ENCODE measurements at places on chromosomes 1 and 21. TPM values are rescaled to one million over a fixed set of nuclear protein-coding genes. Genes with fewer than 3 reads are reported as not detected.

- peak overlapping the region; percentile 45 for H3K4me3 ChIP-seq
- H3K36me3 ChIP-seq, result no peaks in the 10 kb centered on the region
- peaks cover 4% of the 10 kb centered on the region for H3K4me1 ChIP-seq
- no peaks in the 10 kb centered on the region for H3K27me3 ChIP-seq
- peak; percentile 40 for DNase-seq
- H3K27ac ChIP-seq, result peak overlapping the region; percentile 96
Measured at GRCh38 chr1:16207318-16208269, 4.9 kb downstream of the ARHGEF19 start.

Gene FH
- 138 TPM for total RNA-seq

GRCh38 chr21:39104911-39105310, 78.3 kb downstream of the PSMG1 start:
- no peak overlapping the region for H3K27ac ChIP-seq
- no peaks in the 10 kb centered on the region for H3K36me3 ChIP-seq
- no peak for DNase-seq
- no peaks in the 10 kb centered on the region for H3K4me1 ChIP-seq
- no peaks in the 10 kb centered on the region for H3K27me3 ChIP-seq
- H3K4me3 ChIP-seq, result no peak overlapping the region

- H3K4me3 ChIP-seq, result no peak overlapping the region
- no peaks in the 10 kb centered on the region for H3K36me3 ChIP-seq
- no peaks in the 10 kb centered on the region for H3K27me3 ChIP-seq
- no peaks in the 10 kb centered on the region for H3K4me1 ChIP-seq
- H3K27ac ChIP-seq, result no peak overlapping the region
Measured at GRCh38 chr1:161676958-161677689, 14.2 kb downstream of the FCGR2B start.

DNA sequence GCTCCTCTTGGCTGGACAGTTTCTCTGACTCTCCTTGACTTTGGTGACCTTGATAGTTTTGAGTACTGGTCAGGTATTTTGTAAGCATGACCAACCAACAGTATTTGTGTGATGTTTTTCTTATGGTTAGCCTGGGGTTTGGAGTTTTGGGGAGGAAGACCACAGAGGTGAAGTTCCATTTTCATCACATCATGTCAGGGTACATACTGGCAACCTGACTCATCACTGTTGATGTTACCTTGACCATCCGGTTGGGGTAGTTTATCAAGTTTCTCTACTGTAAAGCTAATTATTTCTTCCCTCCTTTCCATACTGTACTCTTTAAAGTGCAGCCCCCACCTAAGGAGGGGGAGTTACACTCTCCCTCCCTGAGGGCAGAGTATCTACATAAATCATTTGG, 13.4 kb downstream of the OSCP1 start:
- no peaks in the 10 kb centered on the region for H3K27me3 ChIP-seq
- H3K36me3 ChIP-seq, result no peaks in the 10 kb centered on the region
- no peak overlapping the region for H3K27ac ChIP-seq
- H3K4me1 ChIP-seq, result no peaks in the 10 kb centered on the region
- no peak overlapping the region for H3K4me3 ChIP-seq
- DNase-seq, result no peak

- H3K27ac ChIP-seq, result no peak overlapping the region
- DNase-seq, result no peak
- H3K4me1 ChIP-seq, result peaks cover 13% of the 10 kb centered on the region
Measured at GRCh38 chr21:46289655-46290179, 3.6 kb downstream of the YBEY start.

- DNase-seq, result no peak
- peaks cover 9% of the 10 kb centered on the region for H3K4me1 ChIP-seq
- H3K27me3 ChIP-seq, result no peaks in the 10 kb centered on the region
- peak overlapping the region; percentile 36 for H3K27ac ChIP-seq
- no peak overlapping the region for H3K4me3 ChIP-seq
- H3K36me3 ChIP-seq, result no peaks in the 10 kb centered on the region
Measured at GRCh38 chr1:19445417-19446342, 39.7 kb downstream of the CAPZB start.

Gene TPTE
- not detected for total RNA-seq

Gene PAX7
- not detected for total RNA-seq

Gene LCA5L
- 0.98 TPM for total RNA-seq

Gene ERO1B
- 2.3 TPM for total RNA-seq

DNA sequence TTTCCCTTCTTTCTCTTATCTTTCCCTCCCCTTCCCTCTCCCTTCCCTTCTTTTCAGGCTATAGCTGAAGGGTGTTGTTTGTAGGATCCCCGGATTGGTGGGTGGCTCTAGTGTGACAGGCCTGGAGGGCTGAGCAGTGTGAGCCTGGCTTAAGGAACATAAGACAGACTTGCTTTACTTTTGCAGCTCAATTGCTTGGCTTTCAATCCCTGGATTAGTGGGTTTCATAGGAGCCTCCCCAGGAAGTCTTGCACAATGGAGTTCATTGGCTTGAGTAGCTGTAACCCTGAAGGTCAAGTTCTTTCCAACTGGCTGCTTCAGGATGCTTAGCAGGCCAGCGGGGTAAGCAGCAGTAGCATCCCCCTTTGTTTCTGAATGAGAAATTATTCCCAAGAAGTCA, 126.7 kb downstream of the CAMTA1 start:
- H3K27ac ChIP-seq, result no peak overlapping the region
- no peaks in the 10 kb centered on the region for H3K36me3 ChIP-seq
- H3K27me3 ChIP-seq, result no peaks in the 10 kb centered on the region
- H3K4me3 ChIP-seq, result no peak overlapping the region
- no peaks in the 10 kb centered on the region for H3K4me1 ChIP-seq

Gene CLDN17
- total RNA-seq, result not detected

Gene KCNA2
- 0.17 TPM for total RNA-seq

DNA sequence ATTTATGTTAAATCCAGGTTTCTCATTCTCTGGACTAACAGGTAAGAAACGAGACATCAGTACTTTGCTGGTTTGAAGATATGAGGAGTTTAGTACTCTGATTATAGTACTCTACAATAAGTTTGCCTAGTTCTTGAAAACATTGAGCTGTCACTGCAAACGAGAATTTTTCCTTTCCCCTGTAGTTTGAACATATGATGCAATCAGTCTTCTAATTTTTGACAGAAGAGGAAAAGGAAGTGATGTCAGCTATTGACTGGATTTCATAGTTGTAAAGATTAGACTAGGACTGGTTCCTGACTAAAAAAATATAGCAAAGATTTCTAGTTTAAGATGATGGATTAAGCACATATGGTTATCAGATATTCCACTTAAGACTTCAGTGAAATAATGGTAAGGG, 461.9 kb downstream of the LRRIQ3 start:
- no peak for DNase-seq
- no peaks in the 10 kb centered on the region for H3K27me3 ChIP-seq
- no peaks in the 10 kb centered on the region for H3K36me3 ChIP-seq
- H3K4me1 ChIP-seq, result no peaks in the 10 kb centered on the region
- H3K27ac ChIP-seq, result no peak overlapping the region

DNA sequence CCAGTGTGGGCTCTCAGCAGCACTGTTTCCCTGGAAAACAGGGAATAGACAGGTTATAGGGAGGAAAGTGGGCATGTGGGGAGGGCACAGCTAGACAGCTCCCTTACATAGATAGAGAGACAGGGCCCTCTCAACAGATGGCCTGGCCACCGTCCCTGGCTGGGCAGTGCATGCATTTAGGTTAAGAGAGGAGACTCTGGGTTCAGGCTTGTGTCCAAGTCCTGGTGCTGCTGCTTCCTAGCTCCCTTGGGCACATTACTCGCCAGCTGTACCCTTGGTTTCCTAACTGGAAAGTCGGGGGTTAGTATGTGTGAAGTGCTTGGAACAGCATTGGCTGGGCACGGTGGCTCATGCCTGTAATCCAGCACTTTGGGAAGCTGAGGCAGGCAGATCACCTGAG, 9.1 kb downstream of the PLOD1 start:
- no peak for DNase-seq
- H3K4me3 ChIP-seq, result no peak overlapping the region
- H3K4me1 ChIP-seq, result peaks cover 8% of the 10 kb centered on the region
- no peaks in the 10 kb centered on the region for H3K27me3 ChIP-seq
- H3K36me3 ChIP-seq, result no peaks in the 10 kb centered on the region

Gene DIO1
- not detected for total RNA-seq

DNA sequence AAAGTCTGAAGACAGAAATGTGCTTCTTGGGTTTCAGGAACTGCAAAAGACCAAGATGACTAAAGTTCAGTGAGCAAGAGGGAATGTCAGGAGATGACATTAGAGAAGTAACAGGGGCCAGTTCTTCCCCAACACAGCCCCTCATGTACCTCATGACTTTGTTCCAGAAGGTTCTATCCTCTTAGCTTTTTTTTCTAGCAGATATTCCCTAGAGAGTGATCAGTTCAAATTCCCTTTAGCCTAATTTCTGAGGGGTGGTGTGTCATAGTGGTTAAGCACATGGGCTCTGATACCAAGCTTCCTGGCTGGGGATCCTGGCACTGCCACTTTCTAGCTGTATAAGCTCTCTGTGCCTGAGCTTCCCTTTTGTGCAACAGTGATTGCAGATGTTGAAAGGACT, 108.0 kb downstream of the LBR start:
- no peaks in the 10 kb centered on the region for H3K36me3 ChIP-seq
- no peak for DNase-seq
- H3K27me3 ChIP-seq, result no peaks in the 10 kb centered on the region
- H3K27ac ChIP-seq, result no peak overlapping the region
- H3K4me3 ChIP-seq, result no peak overlapping the region
- H3K4me1 ChIP-seq, result no peaks in the 10 kb centered on the region

- no peaks in the 10 kb centered on the region for H3K4me1 ChIP-seq
- no peak overlapping the region for H3K27ac ChIP-seq
- H3K4me3 ChIP-seq, result no peak overlapping the region
- no peak for DNase-seq
- H3K27me3 ChIP-seq, result no peaks in the 10 kb centered on the region
- H3K36me3 ChIP-seq, result peaks cover 21% of the 10 kb centered on the region
Measured at GRCh38 chr1:36174713-36175112, 18.8 kb downstream of the MAP7D1 start.

DNA sequence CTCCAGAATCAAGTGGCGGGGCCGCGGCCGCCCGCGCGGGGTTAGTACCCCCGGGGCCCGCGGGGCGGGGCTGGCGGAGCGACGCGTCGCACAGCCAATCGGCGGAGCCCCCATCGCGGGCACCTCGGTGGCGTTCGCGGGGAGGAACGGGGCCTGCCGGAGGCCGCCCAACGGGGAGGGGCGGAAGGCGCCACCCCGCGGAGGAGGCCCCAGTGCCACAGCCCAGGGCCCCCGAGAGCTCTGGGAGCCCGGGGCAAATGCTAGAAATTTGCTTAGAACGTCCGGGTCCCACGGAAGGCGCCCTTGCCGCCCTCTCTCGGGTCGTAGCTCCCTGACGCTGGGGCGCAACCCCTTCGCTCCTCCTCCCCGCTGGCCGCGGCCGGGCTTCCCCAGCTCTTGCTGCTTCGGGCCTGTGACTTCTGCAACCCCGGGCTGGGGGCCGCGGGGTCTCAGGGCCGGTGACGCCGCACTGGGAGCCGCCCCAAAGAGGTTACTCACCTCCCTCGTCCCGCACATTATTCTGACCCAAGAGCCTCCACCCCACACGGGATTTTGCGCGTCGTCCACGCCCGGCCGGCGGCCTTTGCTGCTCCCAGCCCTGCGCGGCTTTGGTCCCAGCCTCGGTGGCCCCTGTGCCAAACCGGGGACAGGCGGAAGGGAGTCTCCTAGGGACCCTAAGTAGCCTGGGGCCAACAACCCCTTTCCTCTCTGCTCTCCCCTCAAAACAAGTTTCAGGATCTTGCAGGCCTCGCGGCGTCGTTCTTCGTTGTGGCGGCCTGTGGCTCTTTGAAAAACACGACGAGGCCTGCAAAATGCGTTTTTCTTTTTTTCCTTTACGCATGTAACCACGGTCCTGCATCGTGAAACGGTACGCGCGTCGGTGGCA, at the start of gene RUNX3:
RUNX3 (minus strand) TSS at position 17 of the 886 bp plus-strand sequence. CDS start 408 bp downstream, outside the sequence.
- peak; percentile 55 for DNase-seq
- peaks cover 78% of the 10 kb centered on the region for H3K27me3 ChIP-seq
- peak within 1 kb of the TSS; percentile 65 for H3K27ac ChIP-seq
- H3K4me3 ChIP-seq, result peak within 1 kb of the TSS; percentile 40

DNA sequence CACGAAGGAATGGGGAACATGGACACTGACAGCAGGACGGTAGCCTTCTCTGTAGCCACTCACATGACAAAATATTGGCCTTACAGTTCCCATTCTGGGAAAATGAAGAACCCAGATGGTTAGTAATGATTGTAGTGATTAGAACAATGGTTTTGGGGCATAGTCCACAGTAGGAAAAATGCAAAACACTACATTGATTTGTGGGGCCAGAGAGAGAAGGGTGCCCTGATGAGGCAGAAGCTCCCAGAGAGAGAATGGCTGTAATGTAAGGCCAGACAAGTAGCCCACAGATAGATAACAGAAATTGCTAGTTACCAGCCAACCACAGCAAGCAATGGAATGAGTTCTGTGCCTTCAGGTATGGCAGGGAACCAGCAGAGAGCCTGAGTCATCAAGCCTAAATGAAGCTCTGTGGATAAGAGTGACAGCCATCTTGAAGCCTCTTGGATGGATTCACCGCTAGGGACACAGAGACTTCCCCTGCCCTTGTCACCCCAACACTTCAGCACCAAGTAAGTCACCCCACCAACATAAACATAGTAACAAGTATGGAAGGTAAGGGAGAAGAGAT, 206.1 kb downstream of the BACH1 start:
- no peak overlapping the region for H3K4me3 ChIP-seq
- H3K27me3 ChIP-seq, result no peaks in the 10 kb centered on the region
- no peak overlapping the region for H3K27ac ChIP-seq

Gene CRABP2
- total RNA-seq, result 1.2 TPM

GRCh38 chr1:205376739-205377138, 20.0 kb upstream of the KLHDC8A start:
- H3K36me3 ChIP-seq, result no peaks in the 10 kb centered on the region
- no peaks in the 10 kb centered on the region for H3K4me1 ChIP-seq
- no peaks in the 10 kb centered on the region for H3K27me3 ChIP-seq
- no peak for DNase-seq
- H3K27ac ChIP-seq, result no peak overlapping the region

GRCh38 chr1:240508950-240509349, 103.0 kb downstream of the GREM2 start:
- no peaks in the 10 kb centered on the region for H3K36me3 ChIP-seq
- H3K27ac ChIP-seq, result no peak overlapping the region
- no peaks in the 10 kb centered on the region for H3K27me3 ChIP-seq
- H3K4me1 ChIP-seq, result no peaks in the 10 kb centered on the region
- no peak for DNase-seq

GRCh38 chr1:158362941-158363340, 9.2 kb downstream of the CD1E start:
- H3K27me3 ChIP-seq, result no peaks in the 10 kb centered on the region
- H3K27ac ChIP-seq, result no peak overlapping the region
- H3K36me3 ChIP-seq, result no peaks in the 10 kb centered on the region
- no peak overlapping the region for H3K4me3 ChIP-seq
- DNase-seq, result no peak

GRCh38 chr1:85708829-85709227, 595 bp upstream of the ZNHIT6 start:
- no peaks in the 10 kb centered on the region for H3K27me3 ChIP-seq
- H3K4me1 ChIP-seq, result peaks cover 6% of the 10 kb centered on the region
- peak overlapping the region; percentile 91 for H3K27ac ChIP-seq
- no peaks in the 10 kb centered on the region for H3K36me3 ChIP-seq
- H3K4me3 ChIP-seq, result peak overlapping the region; percentile 81

DNA sequence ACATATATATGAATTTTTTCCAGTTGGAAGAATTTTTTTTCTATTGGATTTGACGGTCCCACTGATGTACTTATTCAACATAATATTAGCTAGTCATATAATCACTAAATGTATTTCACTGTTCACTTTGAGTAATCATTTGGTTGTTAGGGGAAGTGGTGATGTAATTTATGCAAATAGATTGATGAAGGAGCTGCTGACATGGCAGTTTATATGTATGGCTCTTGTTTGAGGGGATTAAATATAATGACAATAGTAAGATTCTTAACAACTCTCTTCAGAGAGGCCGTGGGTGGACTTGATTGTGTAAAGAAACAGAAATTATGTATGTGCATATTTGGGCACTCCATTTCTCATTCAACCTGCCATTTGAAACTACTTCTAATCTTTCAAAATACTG, 653.6 kb upstream of the ADGRL4 start:
- no peaks in the 10 kb centered on the region for H3K36me3 ChIP-seq
- H3K27ac ChIP-seq, result no peak overlapping the region
- no peak for DNase-seq
- H3K27me3 ChIP-seq, result no peaks in the 10 kb centered on the region
- H3K4me1 ChIP-seq, result no peaks in the 10 kb centered on the region

Measured in colonic mucosa (tissue), 4 donors.